EL (cell line): ENCODE measurements at places on chromosomes 16 and 17.

- peak; percentile 37 for DNase-seq
Measured at GRCh38 chr17:64262198-64262999, 661 bp downstream of the TEX2 start.

DNA sequence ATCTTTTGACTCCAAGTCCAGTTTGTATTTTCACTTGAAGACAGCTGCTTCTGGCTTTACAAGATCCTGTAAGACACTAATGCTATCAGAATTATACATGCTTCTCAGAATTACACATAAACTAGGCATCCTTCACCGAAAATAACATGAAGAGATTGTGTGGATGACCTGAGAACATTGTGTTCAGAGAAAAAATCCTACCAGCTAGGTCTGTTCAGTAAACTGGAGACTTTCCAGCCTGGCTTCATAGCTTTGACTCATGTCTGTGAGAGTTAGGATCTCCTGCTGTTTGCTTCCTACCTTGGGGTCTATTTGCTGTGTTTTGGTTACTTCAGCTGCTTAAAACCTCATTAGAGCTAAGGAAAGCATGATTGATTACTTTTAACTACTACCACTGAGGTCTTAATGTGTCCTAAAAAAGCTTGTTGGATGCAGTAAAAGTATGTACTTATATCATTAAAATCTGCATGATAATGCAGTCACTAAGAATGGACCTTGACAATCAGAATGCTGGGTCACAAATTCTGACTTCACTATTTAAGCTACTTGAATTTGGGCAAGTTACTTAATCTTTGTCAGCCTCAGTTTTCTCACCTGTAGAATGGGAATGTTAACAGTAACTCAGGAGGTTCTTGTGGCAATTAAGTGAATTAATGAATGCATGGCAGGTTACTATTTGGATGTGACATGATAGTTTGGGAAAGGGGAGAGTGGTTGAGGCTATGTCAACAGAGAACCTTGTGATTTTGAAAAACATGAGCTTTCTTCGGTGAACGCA is 8.0 kb upstream of the MYH13 start:
- no peak for DNase-seq

DNA sequence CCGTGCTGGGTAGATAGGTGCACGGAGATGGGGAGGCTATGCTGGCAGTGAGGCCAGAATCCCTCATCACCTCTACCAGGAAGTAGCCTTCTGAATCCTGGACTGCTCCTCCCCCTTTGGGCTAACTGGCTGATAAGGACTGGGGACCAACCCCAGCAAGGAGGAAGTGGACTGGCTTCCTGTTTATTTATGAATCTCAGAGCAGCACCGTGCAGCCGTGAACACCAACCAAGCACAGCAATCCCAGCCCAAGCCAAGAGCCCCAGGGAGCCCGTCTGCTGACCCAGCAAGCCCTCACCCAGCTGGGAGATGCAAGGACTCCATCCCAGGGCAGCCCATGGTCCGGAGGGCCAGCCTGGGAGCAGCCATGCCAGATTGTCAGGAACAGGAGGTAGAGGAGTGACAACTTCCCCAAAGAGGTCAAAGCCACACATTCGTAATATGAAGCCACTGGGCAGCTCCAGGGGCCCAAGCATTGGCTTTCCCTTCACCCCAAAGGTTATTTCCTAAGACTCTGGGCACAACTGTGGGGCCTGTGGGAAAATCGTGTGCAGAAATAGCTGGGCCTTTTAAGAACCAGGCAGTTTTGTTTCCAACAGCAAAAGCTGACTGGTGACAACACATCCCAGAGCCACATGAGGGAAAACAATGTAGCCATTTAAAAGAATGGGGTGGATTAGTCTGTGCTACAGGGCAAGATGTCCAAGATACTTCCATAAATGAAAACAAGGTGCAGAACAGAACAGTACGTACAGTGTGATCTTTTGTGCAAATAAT is 23.9 kb downstream of the PHB1 start:
- peak; percentile 37 for DNase-seq

DNA sequence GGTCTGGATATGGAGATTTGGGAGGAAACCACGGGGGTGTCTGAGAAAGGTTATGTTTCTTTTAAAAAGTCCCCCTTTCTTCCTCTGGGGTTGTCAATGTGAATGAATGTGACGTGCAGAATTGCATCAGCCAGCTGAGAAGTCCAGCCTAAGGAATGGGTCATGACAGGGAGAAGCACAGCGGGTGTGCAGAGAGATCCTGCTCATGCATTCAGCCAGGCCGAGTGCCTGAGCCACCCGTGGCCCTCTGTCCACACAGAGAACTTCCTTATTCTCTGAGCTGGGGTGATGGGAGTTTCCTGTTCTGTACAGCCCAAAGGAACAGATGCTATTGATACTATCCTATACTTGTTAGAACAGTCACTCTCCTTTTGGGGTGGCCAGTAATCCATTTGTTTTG is 117.9 kb downstream of the CPPED1 start:
- DNase-seq, result no peak

GRCh38 chr17:4485676-4486646 is 12.7 kb upstream of the SPNS2 start:
- DNase-seq, result no peak

- no peak for DNase-seq
Measured at GRCh38 chr16:76766538-76766937, 424.5 kb upstream of the MON1B start.

DNA sequence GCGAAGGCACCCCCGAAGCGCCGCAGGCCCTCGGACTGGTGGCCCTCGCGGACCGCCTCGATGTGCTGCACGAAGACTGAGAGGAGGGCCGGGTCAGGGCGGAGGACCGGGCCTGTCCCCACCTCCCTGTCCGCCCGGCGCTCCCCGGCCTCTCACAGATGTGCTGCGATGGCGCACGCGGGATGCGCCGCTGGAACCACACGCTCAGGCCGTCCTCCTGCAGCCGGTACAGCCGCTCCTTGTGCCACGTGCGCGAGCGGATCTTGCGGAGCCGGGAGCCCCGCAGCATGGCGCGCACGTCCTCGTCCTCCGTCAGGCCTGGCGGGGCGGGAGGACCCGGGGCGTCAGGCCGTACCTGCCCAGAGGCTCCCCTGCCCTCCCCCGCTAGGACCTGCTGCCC is 11.3 kb downstream of the PLCD3 start:
- no peak for DNase-seq

- no peak for DNase-seq
Measured at GRCh38 chr16:55832425-55832772, 497 bp downstream of the CES1 start.

DNA sequence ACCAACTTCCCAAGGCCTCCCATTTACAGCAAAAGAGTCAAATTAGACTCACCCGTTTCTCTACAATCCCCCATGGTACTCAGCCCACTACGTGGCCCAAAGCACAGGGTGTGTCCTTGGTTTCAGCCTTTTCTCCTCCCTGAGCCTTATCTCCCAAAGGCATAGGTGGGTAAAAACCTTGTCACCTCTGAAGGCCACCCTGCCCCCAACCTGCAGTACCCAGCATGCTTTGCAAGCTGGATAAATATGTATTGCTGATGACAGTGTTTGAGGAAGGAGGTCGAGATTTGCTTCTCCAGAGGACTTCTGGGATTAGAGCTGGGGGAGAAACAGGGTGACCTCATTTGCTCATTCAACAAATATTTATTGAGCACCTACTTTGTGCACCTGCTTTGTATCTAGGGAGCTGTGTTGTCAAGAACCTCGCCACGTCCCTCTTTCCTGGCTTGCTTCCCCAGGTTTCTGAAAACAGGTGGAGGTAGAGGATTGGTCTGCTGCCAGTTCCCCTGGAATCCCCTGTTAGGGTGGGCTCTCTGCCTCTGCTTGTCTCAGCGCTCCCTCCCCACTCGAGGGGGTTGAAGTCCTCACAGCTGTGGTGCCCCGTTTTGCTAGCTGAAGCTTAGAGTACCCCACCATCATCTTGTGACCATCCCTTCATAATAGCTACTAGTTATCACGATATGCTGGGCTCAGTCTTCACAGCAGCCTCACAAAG is 3.0 kb downstream of the LASP1 start:
- no peak for DNase-seq

DNA sequence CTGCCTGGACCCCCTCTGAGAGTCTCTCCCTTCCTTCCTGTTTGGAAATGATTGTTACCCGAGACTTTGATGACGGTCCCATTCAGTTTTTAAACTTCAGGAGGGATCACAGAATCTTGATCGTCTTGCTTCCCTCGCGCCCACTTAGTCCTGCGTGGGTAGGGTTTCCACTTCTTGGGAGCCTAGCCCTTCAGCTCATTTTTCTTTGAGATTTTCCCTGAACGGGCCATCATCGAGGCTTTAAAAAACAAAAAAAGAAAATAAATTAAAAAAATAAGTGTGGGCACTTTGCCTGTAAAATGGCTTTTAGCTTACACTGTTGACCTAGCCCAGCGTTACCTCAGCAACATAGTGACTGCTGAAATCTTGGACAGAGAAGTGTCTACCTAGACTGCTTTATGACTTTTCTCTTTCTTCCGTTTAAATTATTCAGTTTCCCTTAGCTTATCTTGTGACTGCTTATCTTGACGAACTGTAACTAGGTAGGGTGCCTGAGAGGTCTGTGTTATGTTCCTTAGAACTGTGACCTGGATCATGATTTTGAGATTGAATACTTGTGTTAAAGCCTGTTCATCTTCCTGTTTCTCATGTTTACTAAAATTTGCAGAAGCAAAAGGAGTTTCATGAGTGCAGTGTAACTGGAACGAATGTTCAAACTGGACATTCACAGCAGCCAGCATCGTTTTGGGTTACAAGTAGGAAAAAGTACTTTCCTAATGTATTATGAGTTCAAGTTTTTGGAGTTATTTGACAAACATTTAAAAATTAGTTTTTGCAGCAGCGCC is 874 bp downstream of the WWP2 start:
- peak; percentile 32 for DNase-seq

GRCh38 chr17:79794659-79795511 is 2.0 kb downstream of the CBX8 start:
- no peak for DNase-seq

DNA sequence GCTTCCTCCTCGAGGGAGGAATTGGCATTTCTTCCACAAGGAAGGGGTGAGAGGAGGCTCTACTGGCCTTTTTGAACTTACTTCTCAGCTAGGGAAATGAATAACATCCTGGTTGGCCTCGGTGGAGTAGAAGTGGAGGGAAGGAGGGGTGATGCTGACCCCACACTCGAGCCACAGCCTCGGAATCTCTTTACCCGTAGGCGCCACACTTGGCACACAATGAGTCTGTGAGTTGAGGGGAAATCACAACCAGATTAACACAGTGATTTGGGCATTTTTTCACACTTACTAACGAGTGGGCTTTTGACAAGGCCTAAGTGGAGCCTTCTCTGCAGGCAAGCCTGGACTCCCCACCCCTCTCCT is 47.3 kb upstream of the TBX2 start:
- no peak for DNase-seq

- peak; percentile 82 for DNase-seq
Measured at GRCh38 chr17:48637323-48638260, 11.4 kb upstream of the HOXB9 start.

GRCh38 chr17:61731330-61731729 is 132.0 kb downstream of the BRIP1 start:
- no peak for DNase-seq

DNA sequence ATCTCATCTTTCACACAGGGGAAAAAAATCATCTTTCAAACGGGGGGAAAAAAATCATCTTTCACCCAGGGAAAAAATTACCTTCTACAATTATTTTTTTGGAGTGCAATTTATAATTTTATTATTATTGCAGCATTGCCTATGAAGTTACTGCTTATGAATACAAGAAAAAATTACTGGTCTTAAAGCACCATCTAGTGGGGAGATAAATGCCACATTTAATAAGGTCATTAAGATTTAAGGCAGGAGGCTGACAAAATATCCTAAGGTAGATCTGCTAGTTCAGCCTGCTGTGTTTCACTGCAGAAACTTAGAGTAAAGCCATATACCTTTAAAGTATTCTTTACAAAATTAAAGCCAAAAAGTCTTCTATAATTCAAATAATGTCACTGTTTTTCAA is 13.7 kb downstream of the SHCBP1 start:
- peak; percentile 54 for DNase-seq
